ENCODE measurements at places on chromosomes 5 and 9. TPM values are rescaled to one million over a fixed set of nuclear protein-coding genes. Genes with fewer than 3 reads are reported as not detected.
A peak's percentile ranks its signal among the peaks of the same experiment; 100 is the strongest.

GOLGA2 gene
- 79.7 TPM for total RNA-seq

DNA sequence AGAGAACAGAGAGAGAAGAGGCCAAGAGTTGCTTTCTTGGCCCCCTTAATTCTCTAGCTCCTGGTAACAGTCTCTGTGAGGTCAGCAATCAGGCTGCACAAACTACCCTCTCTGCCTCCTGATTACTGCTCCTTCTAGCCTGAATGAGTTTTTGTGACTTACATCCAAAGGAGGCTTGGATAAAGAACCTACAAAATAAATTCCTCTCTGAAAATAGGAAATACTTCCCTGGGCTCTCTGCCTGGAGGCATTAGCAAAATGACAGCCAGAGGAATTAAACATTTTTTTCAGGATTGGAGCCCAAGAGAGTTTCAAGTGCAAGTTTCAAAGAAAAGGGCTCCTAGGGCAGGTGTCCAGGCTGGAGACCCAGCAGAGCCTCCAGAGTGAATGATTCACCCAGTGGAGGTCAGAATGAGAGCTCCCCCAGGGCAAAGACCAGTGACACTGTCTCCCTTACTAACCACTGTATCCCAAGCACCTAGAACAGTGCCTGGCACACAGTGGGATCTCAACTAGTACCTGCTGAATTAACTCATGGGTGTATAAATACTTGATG lies 162.5 kb downstream of the SPOCK1 start:
- no peak for DNase-seq

DNA sequence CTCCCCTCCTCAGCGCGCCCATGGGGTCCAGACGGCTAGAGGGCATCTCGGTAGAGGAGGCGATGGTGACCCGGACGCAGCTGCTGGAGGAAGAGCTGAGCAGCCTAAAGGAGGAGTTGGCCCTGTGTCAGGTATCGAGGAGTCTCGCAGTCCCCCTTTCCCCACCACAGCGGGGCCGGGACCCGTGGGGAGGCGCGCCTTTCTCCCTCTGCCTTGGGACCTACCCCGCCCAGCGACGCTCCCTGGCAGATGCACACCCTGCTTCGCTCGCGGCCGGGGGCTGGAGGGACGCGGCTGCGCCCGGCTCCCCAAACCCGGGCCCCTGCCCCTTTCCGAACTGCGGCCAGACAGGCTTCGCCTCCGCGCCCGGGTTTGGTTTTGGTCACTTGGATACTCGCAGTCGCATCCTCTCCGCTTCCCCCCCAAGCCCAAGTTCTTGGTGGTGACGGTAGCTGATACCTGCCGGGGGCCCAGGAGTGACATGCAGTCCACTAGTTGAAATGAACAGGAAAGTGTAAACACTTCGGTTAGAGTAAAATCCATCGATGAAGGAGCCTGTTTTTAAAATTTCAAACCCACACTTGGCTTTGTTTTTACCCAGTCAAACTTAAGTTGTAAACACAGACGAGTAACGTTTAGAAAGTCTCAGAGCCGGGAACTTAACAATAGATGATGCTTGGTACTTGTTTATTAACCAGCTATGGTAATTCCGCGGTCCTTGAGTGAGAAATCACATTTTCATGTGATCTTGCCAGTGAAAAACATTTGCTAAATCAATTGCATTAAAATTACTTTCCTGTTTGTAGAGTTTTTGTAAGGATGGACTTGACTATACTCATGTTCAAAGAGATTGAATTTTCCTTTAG lies 688 bp downstream of the CNTLN start:
- DNase-seq = peak; percentile 82

DNA sequence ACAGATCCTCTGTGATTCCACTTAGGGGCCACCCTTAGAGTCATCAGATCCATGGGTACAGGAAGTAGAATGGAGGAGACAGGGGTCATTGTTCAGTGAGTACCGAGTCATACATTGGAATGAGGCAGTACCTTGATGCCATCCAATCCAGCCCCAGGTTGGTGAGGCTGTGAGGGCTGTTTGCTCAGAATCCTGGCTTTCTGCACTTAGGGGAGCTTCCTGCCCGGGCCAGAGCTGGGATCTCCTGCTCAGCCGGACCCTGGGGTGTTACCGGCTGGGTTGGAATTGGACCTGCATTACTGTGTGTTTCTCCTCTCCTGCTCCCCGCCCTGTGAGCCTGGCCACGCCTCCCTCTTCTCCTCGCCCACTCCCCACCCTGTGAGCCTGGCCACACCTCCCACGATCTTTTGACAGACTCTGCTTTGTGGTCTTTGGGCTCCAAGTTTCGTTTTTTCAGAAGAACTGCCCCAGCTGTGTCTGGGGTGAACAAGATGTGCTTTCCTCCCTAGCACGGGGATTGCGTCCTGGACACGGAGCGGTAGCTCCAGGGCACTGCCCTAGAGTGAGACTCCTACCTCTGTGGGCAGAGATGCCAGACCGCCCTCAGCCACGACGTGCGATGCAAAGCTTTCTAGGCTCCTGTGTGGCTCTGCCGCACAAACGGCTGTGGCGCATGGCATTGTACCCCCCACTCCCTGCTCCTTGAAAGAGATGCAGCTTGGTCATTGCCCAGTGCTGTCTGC lies 15.4 kb downstream of the TRAF2 start:
- no peak for DNase-seq

- no peak for DNase-seq
Observed at GRCh38 chr5:111200828-111201227, 23.4 kb upstream of the CAMK4 start.
